ENCODE measurements at places on chromosomes 7 and 10.

GRCh38 chr10:22683140-22683389, 31.3 kb downstream of the PIP4K2A start:
- DNase-seq, result no peak

- DNase-seq, result no peak
These were observed 12.9 kb downstream of the SEC31B start for GRCh38 chr10:100506596-100507356.

GRCh38 chr10:46554166-46554781, 2.2 kb downstream of the GPRIN2 start:
- no peak for DNase-seq

DNA sequence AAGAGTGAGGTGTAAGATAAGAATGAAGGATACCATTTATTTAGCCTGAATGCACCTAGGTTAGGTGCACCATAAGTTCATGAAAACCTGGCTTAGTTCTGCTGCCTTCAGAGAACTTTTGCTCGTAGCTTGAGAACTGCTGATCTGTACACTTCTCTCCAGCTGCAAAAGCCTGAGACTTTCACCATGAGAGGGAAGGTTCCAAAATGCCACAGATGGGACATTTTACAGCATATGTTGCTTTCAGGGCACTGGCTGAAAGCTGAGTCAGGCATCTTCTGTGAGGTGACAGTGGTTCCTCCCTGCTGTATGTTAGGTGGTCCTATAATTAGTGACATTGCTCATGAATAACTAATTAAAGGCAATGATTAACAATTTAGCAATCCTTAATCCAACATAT, 298.3 kb downstream of the GALNT17 start:
- no peak for DNase-seq

- DNase-seq, result peak; percentile 29
These were observed 10.3 kb downstream of the SEC31B start for GRCh38 chr10:100509241-100509840.

GRCh38 chr7:139777948-139778841, at the start of gene HIPK2:
Gene HIPK2, minus strand, starts transcription at chr7:139777998. Its CDS starts 375 bp downstream, at chr7:139777623.
- peak; percentile 30 for DNase-seq

DNA sequence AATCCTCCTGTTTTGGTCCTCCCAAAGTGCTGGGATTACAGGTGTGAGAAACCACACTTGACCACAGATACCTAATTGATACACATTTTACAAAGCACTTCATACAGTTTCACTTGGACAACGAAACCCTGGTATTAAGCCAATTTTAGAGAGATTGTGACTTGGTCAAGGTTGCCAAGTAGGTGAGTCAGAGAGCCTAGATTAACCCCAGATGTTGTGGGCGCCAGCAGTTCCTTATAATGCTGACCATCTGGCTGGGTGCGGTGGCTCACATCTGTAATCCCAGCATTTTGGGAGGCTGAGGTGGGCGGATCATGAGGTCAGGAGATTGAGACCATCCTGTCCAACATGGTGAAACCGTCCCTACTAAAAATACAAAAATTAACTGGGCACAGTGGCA, 4.9 kb upstream of the PHKG1 start:
- DNase-seq, result no peak

DNA sequence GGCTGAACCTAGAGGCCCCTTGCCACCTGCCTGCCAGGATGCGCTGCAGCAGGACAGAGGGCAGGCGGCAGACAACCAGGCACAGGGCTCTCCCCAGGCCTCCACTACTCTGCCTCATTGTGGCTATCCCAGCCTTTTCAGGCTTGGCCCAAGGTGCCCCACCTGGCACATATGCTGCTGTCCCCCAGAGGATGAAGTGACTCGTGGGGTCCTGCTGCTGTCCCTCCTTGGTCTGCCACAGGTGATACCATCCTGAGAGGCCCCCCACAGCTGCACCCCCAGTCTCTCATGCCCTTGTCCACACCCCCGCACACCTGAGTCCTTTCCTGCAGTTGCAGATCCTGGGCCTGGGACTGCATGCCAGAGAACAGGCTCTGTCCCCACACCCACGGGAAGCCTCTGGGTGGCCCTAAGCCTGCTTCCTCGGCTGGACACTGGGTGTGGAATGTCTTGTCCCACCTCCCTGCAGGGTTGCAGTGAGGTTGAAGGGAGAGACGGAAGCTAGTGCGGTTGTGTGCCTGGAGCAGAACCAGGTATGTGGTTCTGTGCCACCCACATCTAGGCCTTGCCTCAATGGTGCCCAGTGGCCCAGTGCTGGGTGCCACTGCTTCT, 55.3 kb downstream of the RASGEF1A start:
- no peak for DNase-seq

GRCh38 chr10:124730790-124731189, 13.4 kb downstream of the FAM53B start:
- DNase-seq, result no peak

DNA sequence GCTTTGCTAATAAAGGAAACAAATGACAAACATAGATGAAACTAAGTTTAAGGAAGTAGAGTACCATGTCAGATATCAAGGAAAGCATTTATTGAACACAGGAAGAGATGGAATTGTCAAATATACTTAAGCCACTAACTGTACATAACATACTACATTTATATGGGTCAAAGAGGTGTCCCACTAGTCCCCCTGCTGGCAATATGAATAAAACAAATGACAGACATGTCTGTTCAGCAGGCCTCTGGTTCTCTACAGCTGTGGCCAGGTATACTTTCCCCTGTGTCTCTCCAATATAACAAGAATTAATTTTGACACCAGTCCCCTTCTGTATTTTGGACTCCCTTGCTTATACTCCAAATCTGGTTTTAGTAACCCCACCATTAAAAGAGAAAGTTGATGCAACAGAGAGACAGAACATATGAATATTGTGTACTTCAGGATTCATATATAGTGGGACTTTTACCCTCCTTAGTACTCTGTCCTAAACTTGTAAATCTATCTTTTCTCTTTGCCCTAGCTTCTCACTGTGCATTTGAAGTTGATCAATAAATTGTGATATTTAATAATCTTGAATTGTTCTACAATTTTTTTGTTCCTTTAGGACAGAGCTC, 42.9 kb downstream of the CD36 start:
- no peak for DNase-seq

DNA sequence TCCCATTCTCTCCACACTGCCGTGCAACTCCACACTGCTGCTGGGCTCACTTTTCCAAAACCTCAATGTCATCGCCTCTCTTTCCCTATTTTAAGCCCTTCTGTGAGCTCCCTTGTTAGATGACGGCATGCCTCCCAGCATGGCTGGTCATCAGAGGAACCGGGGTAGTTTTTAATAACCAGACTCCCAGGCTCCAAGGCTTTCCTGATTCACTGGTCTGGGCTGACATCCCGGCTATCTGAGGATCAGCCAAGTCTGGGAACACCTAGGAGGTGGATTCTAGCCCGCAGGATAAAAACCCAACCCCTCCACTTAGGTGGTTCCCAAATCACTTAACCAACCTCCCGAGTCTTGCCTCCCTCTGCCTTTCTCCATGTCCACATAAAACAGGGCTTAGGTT, 295.4 kb upstream of the FZD8 start:
- DNase-seq, result no peak

GRCh38 chr10:121053151-121053550, 202.0 kb downstream of the WDR11 start:
- no peak for DNase-seq

GRCh38 chr10:92265687-92266258, 25.1 kb downstream of the CPEB3 start:
- DNase-seq, result no peak

DNA sequence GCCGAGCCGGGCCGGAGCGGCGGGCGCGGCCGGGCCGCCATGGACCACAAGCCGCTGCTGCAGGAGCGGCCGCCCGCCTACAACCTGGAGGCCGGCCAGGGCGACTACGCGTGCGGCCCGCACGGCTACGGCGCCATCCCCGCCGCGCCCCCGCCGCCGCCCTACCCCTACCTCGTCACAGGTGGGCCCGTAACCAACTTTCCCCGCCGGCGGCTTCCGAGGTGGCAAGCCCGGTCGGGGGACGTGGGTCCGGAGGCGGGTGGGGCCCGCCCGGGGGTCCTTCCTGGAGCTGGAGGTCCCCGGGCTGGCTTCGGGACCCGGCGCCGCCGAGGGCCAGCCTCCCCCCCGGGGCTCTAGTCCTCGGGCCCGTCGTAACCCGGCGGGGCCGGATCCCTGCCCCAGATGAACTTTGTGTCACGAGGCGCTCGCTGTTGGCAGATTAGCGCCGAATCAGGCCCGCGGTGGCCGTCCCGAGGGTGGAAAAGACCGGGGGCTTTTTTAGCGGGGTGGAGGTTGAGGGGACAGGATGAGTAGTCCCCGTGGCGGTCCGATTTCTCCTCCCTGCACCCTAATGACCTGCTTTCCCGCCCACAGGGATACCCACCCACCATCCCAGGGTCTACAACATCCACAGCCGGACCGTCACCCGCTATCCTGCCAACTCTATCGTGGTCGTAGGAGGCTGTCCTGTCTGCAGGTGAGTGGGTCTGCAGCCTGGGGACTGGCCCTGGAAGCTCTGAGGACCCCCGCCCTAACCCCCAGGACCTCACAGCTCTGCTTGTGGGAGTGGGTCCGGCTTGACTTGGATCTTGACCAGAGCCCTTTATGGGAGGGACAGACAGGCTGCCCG, 496 bp downstream of the BRI3 start:
- DNase-seq, result no peak

GRCh38 chr10:105149371-105149891, 508.3 kb downstream of the SORCS3 start:
- DNase-seq, result no peak

- no peak for DNase-seq
These were observed 172.7 kb downstream of the PTEN start for GRCh38 chr10:88036126-88036525.

GRCh38 chr7:157459966-157460365, 123.2 kb downstream of the DNAJB6 start:
- no peak for DNase-seq

DNA sequence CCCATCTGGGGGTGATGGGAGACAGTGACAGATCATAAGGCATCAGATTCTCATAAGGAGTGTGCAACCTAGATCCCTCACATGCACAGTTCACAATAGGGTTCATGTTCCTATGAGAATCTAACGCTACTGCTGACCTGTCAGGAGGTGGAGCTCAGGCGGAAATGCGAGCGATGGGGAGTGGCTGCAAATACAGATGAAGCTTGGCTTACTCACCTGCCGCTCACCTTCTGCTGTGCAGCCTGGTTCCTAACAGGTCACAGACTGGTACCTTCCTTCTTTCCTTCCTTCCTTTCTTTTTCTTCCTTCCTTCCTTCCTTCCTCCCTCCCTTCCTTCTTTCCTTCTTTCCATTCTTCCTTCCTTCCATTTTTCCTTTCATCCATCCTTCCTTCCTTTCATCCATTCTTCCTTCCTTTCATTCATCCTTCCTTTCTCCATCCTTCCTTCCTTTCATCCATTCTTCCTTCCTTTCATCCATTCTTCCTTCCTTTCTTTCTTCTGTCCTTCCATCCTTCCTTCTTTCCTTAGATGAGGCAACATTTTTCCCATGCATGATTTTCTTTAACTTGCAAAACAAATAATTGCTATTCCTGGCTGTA, 370.0 kb upstream of the AUTS2 start:
- DNase-seq, result no peak

GRCh38 chr10:14362104-14362503, 31.4 kb upstream of the FRMD4A start:
- no peak for DNase-seq

- no peak for DNase-seq
These were observed 370.0 kb upstream of the IGFBP3 start for GRCh38 chr7:46291050-46291438.

- DNase-seq, result no peak
These were observed 134.8 kb downstream of the CUL2 start for GRCh38 chr10:34955391-34955790.

- no peak for DNase-seq
These were observed 738.6 kb upstream of the LRRTM3 start for GRCh38 chr10:66187053-66187733.

- no peak for DNase-seq
These were observed 176.5 kb downstream of the PFKFB3 start for GRCh38 chr10:6379015-6379776.

- DNase-seq, result no peak
These were observed 308.8 kb upstream of the PHYHIPL start for GRCh38 chr10:58867683-58868082.

GRCh38 chr7:149872419-149873073, 1.2 kb upstream of the ATP6V0E2 start:
- DNase-seq, result no peak

DNA sequence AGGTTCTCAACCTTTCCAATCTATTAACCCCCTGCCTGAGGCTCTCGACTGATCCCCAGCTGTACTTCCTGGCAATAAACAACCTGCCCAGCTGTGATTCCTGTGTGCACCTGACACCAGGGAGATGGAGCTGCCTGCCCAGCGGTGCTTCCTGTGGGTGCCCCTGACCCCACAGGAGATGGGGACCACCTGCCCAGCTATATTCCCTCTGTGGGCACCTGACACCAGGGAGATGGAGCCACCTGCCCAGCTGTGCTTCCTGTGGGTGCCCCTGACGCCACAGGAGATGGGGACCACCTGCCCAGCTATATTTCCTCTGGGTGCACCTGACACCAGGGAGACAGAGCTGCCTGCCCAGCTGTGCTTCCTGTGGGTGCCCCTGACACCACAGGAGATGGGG, 184.0 kb downstream of the DIP2C start:
- no peak for DNase-seq

DNA sequence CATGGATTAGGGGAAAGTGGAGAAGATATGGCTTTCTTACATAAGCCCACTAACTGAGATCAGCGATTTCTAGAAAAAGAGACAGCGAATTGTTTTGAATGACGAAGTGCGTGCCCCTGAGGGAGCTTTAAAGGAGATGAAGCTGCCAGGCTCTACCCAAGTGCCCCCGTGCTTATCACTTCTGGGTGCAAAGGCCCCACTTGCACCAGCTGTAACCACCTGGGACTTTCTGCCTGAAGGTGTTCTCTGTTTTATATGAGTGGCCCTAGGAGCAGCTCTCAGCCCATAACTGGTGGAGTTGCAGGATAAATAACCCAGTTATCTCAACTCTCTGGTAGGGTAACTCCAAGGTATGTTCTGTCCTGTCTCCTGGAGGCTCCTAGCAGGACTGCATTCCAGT, 20.4 kb upstream of the CARD11 start:
- no peak for DNase-seq

- DNase-seq, result no peak
These were observed 107.4 kb downstream of the ZRANB1 start for GRCh38 chr10:125049216-125049881.
